ENCODE measurements at places on chromosomes 5 and 9.
A peak's percentile ranks its signal among the peaks of the same experiment; 100 is the strongest.

DNA sequence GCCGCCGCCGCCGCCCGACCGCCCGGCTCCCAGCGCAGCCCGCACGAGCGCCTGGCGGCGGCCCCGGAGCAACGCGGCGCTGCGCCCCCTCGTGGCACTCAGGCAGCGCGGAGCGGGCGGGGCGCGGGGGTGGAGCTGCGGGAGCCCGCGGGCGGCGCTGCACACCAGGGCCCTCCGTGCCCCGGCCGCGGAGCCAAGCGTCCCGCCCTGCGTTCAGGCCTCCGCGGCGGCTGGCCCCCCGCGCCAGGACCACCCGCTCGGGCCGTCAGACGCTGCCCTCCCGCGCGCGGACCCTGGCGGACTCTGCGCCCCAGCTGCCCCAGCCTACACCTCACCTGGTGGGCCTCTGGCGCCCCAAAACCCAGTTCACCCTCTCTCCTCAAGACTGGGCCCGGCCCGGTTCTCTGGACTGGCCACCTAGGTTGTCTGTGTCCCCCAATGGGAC is at the start of gene RASGEF1C:
Gene RASGEF1C, minus strand, starts transcription at position 75 of the 445 bp plus-strand sequence. CDS start 71,159 bp downstream, outside the sequence.
- peak; percentile 47 for DNase-seq

- DNase-seq, result peak; percentile 89
Observed at GRCh38 chr9:3342159-3342777, 183.5 kb downstream of the RFX3 start.

DNA sequence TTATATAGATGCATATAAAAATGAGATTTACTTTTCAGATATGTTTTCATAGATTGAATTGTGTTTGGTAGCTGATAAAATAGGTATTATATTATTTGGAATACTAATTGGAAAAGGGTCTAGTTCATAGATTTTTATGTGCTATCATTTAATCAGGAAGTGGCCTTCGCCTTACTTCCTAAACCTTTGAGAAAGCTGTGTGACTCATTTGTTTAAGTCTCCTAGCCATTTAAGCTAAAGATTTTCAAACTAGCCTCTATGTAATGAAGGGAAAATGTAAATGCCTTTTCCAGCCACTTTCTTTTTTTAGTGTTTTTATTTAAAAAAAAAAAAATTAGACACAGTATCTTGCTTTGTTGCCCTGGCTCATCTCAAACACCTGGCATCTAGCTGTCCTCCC is 97.5 kb downstream of the DMXL1 start:
- peak; percentile 51 for DNase-seq

DNA sequence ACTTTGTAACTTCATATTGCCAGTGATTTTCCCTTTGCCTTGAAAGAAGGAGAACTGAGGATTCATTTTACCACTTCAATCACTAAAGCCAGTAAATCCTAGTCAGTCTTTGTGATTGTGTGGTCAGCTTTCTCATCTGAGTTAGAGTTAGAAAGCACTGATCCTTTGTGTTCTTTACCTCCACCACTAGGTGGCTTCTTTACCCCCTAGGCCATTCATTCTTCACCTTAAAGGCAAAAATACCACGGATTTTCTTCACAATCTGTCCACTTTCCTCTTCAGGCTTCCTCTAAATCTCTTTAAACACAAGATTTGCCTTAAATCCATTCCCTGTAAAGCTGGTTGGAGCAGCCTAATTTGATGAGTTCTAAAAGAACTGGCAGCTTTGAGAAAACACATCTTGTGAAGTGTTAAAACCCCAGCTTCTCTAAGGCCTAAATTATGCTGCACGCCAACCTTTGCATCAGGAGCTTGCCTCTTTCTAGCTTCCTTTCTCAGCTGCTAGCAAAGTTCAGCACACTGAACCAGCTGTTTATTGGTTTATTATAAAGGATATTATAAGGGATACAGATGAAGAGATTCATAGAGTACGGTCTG is 20.4 kb downstream of the BDP1 start:
- DNase-seq, result peak; percentile 29

DNA sequence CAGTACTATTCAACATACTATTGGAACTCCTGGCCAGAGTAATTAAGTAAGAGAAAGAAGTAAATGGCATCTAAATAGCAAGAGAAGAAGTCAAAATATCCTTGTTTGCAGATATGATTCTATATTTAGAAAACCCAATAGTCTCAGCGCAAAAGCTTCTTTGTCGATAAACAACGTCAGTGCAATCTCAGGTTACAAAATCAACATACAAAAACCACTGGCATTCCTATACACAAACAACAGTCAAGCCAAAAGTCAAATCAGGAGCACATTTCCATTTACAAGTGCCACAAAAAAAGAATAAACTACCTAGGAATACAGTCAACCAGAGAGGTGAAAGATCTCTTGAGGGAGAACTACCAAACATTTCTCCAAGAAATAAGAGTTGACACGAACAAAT is 1901.9 kb upstream of the ACO1 start:
- DNase-seq, result no peak

DNA sequence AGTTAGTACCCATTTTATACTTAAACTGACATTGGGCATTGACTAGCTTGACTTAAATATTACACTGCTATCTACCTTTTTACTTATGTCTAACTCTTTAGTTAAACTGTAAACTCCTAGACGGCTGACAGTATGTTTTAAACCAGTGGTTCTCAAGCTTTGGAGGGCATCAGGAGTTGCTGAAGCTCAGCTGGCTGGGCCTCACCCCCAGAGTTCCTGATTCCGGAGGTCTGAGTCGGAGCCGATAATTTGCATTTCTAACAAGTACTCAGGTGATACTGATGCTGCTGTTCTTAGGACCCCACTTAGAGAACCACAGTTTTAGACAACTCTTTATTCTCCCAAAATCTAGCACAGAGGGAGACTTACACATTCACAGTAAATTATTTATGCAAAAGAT is 63.3 kb upstream of the PCA3 start:
- DNase-seq, result no peak

- DNase-seq, result peak; percentile 12
Observed at GRCh38 chr5:136374003-136374402, 8.7 kb upstream of the TRPC7 start.

- DNase-seq, result no peak
Observed at GRCh38 chr9:136172412-136173079, 32.4 kb downstream of the LHX3 start.

- DNase-seq, result no peak
Observed at GRCh38 chr9:87546704-87547103, 49.0 kb downstream of the DAPK1 start.

- DNase-seq, result no peak
Observed at GRCh38 chr9:37163299-37163698, 42.9 kb downstream of the ZCCHC7 start.

DNA sequence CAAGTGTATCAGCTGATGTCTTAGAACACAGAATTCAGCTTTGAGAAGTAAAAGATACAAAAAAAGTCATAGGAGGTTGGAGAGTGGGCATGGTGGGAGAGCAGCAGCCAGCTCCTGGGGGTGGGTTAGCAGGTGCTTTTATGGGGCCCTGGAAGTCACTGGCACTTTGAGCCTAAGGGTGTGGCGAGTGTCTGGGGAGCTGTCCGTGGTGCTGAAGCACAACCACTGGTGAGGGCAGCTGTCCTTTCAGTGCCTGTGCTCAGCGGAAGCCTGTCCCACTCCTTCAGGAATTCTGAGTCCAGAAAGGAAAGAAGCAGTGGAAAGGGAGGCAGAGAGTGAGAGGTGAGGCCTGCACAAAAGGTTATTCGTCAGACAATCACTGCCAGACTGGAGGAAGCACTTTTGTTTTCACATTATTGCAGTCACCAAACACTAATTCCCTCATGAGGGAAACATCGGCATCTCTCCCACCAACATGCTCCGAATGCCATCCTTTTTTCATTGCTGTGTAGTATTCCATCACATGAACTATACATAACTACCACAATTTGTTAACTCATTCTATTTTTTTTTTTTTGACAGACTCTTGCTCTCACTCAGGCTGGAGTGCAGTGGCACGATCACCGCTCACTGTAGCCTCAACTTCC is 59.4 kb upstream of the RAPGEF1 start:
- peak; percentile 34 for DNase-seq

Measured in IMR-90 (cell line).